ENCODE measurements at places on chromosomes 5 and 9.
A peak's percentile ranks its signal among the peaks of the same experiment; 100 is the strongest.

- DNase-seq: peak; percentile 20
These were observed 284.3 kb downstream of the CCDC171 start for GRCh38 chr9:15837079-15837679.

DNA sequence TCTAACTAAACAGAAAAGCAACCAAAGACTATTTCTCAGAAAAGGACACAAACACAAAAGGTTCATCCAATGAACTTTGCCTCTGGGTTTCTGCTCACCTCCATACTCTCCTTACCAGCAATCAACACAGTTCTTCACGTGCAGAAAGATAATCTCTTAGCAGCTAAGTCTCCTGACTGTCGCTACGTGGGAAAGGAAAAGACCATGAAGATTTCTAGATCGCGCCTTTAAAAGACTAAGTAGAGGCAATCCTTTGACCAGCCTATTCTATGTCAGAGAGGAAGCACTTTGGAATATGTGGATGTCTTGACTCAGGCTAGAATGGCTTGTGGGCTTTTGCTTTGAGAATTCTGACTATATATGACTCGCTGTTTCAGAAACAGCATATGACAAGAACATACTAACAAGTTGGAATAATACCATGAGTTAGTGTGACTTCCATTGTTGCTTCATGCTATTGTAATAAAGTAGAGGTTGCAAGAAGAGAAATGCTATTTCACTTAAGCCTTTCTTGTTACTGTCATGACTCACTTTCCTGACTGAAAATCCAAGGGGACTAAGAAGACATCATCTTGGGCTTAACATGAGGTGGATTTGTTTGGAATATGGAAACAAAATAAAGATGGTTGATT, 339.5 kb upstream of the RFX3 start:
- DNase-seq: no peak

GRCh38 chr5:128237546-128237945, 154.0 kb downstream of the SLC12A2 start:
- DNase-seq: peak; percentile 83

GRCh38 chr9:101536938-101537337, 3.3 kb downstream of the RNF20 start:
- no peak for DNase-seq

- DNase-seq: no peak
These were observed 37.8 kb upstream of the SLC6A3 start for GRCh38 chr5:1483064-1483463.

DNA sequence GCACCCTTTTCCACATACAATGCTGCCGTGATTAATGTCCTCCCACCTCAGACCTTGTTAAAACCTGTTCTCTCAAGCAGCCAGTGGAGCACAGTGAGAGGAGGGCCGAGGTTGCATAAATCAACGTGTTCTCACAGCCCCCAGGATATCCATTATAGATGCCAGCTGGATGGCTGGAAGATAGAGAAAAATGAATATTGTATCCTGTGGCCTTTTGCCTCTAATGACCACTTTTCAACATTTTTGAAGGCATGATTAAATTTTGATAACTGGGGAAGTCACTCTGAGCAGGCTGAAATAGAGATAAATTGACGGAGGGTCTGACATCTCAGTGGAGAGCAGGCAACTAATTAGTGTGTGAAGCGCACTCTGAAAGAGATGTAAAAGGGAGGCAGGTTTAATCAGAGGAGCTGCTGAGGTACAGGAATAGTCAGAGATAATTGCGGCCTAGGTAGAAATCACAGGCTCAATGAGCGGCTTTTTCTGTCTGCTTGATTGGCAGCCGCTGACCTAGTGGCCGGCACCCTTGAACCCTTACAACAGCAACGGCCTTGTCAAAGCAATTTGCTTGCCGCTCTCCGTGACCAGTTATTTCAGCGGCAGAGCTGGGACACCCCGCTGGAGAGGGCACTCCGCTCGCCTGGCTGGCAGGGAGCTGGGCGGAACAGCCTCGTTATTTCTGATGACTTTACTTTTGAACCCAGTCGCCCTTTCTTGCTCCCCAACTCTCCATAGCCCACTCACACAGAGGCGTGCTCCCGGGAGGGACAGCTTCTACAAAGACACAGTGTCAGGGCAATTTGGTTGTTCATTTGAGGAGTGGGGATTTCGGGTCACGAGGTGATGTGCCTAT, 560.7 kb downstream of the PSAT1 start:
- DNase-seq: no peak

DNA sequence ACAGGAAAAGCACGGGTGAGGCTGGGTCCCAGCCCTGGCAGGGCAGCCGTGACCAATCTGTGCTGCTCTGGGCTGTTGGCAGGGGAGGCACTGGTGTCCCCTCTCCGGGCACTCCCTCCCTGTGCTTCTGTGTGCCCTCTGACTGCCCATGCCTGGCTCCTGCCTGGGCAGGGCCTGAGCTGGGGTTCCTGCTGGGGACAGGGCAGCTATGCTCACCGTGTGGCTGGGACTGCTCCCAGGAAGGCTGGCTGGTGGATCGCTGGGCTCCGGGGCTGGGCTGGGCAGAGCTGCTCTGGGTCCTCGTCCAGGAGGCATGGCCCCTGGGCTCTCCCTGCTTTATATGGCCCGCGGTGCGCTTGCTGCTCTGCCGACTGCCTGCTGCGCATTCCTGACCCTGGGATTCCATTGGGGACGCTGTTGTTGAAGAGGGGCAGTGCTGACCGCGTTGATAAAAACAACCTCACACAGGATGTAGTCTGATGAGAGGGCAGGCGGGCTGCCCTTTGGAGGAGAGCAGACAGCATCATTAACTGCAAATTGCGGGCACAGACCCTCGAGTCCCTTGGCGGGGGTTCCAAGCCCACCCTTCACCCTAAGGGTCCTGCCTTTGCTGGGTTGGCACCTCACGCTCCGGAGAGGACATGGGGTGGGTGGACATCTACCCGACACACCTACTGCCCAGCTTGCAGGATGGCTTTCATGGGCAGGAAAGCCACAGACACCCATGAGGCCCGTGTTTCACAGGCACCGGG, 955 bp downstream of the QRFP start:
- DNase-seq: no peak

DNA sequence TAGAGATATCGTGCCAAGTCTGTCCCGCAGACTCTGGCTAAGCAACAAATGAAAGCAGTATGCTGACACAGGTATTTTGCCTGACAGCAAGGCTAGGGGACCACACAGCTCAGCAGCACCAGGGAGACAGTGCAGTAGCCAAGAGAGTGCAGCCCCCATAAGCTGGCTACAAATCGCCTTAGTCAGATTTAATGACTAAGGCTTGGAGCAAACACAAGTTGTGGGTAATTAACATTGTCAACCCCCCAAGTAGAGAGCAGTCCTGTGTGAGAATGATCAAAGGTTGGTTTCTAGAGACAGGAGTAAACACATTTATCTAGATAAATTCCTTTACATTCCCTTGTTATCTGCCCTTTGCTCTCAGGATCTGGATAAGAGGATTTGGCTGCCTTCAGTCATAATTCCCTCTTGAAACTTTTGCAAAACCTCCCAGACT, 1434.5 kb upstream of the CDH6 start:
- no peak for DNase-seq

Data from forelimb muscle (tissue), 1 donor.